ENCODE measurements at places on chromosomes 4 and X.
A peak's percentile ranks its signal among the peaks of the same experiment; 100 is the strongest.

DNA sequence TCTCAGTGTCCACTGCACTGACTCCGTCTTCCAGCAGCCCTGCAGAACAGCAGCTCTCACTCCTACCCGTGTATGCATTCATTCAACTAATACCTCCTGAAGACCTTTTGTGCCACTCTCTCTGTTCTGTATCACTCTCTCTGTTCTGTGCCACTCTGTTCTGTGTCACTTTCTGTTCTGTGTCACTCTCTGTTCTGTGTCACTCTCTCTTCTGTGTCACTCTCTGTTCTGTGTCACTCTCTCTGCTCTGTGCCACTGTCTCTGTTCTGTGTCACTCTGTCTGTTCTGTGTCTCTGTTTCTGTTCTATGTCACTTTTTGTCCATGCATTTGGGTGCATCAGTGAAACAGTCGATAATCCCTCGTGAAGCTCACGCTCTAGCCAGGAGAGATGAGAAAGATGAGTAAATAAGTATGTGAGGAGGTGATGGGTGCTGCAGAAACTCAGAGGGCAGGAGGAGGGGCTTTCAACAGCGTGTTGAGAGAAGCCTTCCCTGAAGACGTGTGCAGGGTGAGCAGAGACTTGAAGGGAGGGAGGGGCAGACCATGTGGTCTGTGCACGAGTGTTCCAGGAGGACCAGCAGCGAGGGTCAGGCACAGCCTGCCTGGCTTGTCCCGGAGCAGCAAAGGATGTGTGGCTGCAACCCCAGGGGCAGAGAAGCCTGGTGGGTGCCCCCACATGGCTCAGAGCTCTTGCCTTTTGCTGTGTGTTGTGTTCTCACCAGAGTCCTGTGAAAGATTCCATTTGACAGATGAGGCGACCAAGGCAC, 8.9 kb downstream of the PIGG start:
- no peak for DNase-seq

GRCh38 chr4:169745291-169745690, 12.5 kb downstream of the HPF1 start:
- no peak for DNase-seq

DNA sequence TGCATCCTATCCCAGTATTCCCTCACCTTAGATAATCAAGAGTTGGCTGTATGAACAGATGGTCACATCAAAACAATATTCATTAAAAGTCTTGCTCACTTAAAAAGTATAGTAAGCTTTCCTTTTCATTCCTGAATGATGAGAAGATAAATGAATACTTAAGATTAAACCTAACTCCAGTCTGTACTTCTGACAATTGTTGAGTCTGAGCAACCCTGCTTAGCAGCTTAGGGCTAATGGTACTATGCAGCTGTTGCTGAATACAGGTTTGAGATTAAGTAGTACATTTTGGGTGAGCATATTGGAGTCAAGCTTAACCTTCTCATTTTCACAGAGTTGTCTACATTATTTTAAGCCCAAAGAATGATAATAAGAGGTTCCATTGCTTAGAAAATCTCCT, 121.7 kb upstream of the ETNPPL start:
- no peak for DNase-seq

DNA sequence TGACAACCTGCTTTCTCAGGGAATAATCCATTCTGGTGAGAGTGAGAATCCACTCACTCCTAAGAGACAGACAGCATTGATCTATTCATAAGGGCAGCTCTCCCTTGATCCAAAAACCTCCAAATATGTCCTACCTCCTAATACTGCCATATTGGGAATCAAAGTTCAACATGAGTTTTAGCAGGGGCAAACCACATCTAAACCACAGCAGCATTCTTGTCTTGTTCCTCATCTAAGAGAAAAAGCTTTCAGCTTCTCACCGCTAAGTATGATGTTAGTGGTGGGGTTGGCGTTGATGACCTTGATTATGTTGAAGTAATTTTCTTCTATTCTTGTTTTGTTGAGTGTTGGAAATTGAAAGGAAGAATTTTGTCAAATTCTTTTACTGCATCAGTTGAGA, 69.6 kb downstream of the SERTM2 start:
- no peak for DNase-seq

DNA sequence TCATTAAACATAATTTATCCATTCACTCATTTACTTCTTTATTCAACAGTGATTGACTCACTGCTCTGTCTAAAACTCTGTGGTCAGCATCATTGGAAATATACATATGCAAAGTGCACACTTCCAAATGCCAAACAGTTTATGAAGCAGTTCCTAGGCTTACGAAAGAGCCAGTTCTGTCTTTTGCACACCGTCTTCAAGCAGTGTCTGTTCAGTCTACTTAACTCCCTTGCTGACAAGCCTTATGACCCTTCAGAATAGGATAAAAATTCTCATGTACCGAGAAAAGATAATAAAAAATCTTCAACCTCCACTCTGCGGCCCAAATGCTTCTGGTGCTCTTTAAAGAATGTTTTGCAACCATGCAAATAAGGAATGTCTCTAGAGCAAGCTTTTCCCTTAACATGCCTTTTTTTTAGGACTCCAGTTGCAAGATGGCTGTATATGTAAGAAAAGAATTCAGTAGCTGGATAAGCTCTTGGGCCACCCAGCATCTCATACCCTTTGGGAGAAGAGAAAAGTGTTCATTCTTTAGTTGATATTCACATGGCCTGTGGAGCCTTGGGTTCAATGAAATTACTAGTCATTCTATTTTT, 1037.0 kb upstream of the SLIT2 start:
- no peak for DNase-seq

DNA sequence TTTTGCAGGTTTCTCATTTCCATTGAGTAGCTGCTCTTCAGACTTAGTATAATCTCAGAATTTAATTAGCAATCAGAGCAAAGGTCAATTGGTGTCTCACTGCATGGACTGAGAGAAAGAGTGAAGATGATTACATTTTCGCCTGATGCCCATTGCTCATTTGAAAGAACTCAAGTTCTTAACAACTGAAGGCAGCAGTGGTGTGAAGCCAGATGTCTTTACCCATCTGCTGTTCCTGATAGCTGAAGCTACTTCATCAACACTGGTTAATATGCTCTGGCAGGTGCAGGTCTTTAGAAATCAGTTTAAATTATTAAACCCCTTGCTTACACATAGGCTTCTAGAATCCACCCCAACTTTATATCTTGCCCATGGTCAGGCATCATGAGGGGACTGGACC, 64.5 kb upstream of the FRAS1 start:
- DNase-seq, result no peak

DNA sequence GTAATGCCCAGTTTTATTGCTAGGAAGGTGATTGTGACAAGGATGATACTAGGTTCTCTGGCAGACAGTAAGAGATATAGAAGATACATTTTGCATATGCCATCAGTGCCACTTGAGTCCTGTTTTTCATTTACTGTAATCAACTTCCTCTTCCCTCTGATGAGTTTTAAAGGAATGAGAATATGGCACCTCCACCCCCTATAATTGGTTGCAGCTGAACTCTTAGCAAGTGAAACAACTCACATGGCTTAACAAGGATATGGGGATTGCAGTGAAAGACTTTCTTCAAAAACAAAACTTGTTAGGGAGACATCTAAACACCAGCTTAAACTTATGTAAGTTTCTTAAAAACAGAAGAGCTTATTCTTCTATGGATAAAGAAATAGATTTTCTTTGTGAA, 90.0 kb downstream of the AREG start:
- DNase-seq, result no peak

GRCh38 chrX:154986826-154987575, 35.5 kb downstream of the F8 start:
- no peak for DNase-seq

DNA sequence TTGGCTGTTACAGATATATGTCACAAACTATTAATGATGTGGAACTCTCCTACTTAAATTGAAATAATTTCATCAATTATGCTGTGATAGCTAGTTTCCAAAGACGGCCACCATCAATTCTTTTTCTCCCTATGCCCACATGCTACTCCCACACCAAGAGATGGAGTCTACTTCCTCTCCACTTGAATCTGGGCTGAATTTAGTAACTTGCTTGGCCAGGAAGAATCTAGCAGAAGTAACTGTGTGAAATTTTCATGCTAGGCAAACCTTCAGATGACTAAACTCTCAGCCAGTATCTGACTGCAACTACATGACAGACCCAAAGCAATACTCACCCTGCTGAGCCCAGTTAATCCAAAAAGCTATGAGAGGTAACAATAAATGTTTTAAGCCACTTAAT, 3.2 kb downstream of the SEPSECS start:
- DNase-seq, result no peak

- no peak for DNase-seq
Measured at GRCh38 chr4:56611501-56611900, 69.6 kb downstream of the HOPX start.

DNA sequence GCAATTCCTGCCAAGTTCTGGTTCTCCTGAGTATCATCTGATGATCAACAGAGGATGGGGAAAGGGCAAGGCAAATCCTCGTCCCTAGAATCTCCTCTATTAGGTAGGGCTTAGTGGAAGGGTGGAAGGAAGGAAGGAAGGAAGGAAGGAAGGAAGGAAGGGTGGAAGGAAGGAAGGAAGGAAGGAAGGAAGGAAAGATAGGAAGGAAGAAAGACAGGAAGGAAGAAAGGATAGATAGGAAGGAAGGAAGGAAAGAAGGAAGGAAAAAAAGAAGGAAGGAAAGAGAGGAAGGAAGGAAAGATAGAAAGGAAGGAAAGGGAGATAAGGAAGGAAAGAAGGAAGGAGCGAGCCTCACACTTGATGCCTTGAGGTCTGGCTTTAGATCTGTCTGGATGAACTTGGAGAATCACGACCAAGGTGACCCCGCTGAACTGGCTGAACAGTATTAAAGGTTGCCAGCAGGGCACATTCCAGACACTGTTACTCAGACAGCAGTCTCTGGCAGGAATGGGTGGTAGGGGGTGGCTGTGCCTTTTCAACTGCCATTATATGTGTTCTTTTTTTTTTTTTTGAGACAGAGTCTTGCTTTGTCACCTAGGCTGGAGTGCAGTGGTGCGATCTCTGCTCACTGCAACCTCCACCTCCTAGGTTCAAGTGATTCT, 57.1 kb downstream of the MAP7D2 start:
- no peak for DNase-seq

DNA sequence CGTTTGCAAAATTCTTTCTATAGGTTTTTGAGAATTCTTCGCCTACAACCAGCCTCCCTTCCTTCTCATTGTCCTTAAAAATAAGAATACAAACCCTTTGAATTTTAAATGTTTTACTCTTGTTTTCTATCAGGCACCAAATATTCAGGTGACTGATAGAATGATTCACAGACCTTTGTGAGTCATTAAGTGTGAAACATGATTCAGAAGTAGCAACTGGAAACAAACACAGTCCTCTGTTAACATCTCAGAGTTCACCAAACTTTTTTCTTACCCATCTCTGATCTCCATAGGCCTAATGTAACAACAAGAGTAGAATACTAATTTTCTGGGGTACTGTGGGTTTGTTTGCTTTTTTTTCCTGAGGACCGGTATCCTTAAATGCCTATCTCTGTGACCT, 63.4 kb upstream of the MAB21L2 start:
- no peak for DNase-seq

DNA sequence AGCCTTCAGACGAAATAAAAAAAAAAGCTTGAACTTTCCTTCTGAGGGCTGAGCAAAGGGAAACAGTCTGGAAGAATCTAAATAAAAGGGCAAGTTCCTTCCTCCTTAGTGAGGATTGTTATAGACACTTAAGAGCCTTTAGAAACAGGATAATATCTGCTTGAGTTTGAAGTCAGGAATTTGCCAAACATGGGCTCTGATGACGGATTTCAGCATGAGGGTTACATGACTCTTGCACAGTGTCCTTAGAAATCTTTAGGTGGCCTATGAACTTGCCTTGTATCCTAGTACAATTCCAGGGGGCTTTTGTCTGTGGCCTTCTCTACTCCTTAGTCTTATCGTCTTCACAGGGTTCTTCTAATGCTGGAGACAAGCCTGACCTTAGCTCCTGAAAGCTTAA, 94.1 kb downstream of the RLIM start:
- DNase-seq, result no peak

DNA sequence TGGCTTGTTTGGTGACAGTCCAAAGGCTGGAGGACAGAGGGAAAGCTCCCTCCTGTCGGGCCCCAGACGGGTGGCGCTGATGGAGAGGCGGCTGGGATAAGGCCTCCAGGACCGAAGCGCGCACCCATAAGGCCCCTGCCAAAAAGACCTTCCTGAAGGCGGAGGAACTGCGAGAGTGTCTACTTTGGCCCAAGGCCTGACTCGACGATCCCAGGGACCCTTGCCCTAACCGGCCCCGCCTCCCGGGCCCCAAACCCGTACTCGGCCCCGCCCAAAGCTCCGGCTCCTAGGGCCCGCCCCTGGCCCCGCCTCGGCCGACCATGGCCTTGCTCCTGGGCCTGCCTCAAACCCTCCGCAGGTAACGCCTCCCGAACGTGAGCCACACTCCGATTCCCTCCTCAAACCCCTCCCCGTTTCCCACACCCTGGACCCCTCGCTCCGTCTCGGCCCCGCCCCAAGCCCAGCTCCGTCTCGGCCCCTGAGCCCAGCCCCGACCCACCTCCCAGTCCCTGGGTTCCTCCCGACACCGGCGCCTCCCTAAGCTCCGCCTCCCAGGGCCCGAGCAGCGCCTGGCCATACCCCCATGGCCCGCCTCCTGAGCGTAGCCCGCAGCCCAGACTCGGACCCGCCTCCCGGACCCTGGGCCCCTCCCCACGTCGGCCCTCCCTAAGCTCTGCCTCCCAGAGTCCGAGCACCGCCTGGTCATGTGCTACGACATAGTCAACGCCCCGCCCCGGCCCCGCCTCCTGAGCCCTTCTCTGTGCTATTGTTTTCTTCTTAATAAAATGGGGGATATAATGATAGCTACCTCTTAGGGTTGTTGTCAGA, 90.0 kb upstream of the DRD5 start:
- peak; percentile 90 for DNase-seq

GRCh38 chr4:1349359-1350168, 2.6 kb downstream of the UVSSA start:
- DNase-seq, result no peak

GRCh38 chr4:100588076-100588475, 70.3 kb upstream of the EMCN start:
- no peak for DNase-seq

GRCh38 chr4:2832309-2832980, 11.2 kb upstream of the ADD1 start:
- no peak for DNase-seq

GRCh38 chr4:138188406-138189084, 53.6 kb downstream of the SLC7A11 start:
- no peak for DNase-seq

GRCh38 chrX:41490446-41490845, 43.3 kb downstream of the NYX start:
- DNase-seq, result no peak

DNA sequence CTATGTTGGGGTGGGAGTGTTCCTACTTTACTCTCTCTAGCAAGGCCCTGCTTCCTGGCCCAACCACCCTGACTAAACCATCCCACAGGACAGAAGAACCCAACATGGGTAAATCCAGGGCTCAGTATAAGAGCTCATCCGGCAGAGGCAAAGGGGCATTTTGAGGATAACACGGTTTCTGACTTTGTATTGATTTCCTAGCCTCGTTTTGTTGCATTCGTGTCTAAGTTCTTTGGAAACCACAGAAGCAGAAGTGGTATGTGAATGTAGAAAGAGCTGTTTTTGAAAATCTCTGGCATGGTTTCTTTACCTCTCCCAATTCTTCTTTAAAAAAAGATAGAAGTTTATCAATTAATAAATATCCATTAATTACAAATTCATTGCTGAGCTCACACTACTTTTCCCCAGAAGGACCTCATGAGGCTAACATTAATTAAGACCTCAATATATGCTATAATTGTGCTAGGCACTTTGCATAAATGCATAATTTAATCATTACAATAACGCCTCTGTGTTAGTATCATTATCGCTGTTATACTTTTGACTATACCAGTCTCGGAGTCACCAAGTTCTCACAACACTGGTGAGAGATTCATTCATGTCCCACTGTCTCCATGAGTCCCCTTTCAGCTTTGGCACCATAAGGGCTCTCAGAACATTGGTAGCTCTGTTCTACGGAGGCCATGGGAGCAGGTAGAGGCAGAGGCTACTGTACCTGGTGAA, 5.8 kb upstream of the CLNK start:
- no peak for DNase-seq
